ENCODE measurements at places on chromosomes 7 and 10.
A peak's percentile ranks its signal among the peaks of the same experiment; 100 is the strongest.

DNA sequence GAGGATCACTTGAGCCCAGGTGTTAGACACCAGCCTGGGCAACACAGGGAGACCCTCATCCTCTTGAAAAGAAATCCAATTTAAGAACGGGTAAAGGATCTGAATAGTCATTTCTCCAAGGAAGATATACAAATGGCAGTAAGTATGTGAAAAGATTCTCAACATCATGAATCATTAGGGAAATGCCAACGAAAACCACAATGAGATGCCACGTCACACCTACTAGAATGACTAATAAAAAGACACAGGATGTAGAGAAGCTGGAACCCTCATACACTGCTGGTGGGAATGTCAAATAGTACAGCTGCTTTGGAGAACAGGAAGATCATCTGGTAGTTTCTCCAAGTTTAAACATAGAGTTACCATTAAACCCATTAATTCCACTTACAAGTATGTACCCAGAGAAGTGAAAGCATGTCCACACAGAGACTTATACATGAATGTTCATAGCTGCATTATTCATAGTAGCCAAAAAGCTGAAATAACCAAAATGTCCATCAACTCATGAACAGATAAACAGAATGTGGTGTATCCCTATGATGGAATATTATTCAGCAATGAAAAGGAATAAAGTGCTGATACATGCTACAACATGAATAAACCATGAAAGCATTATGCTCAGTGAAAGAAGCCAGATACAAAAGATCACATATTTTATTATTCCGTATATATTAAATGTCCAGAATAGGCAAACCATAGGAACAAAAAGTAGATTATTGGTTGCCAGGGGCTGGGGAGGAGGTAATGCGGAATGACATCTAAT lies 13.1 kb upstream of the ZMIZ2 start:
- H3K27ac ChIP-seq = no peak overlapping the region
- H3K27me3 ChIP-seq = peaks cover 4% of the 10 kb centered on the region
- no peak overlapping the region for H3K4me3 ChIP-seq
- no peaks in the 10 kb centered on the region for H3K36me3 ChIP-seq
- peak; percentile 96 for DNase-seq
- no peaks in the 10 kb centered on the region for H3K4me1 ChIP-seq

- H3K4me1 ChIP-seq = no peaks in the 10 kb centered on the region
- no peak overlapping the region for H3K4me3 ChIP-seq
- H3K27me3 ChIP-seq = no peaks in the 10 kb centered on the region
- DNase-seq = no peak
These were observed 25.3 kb downstream of the COL13A1 start for GRCh38 chr10:69826789-69827554.

DNA sequence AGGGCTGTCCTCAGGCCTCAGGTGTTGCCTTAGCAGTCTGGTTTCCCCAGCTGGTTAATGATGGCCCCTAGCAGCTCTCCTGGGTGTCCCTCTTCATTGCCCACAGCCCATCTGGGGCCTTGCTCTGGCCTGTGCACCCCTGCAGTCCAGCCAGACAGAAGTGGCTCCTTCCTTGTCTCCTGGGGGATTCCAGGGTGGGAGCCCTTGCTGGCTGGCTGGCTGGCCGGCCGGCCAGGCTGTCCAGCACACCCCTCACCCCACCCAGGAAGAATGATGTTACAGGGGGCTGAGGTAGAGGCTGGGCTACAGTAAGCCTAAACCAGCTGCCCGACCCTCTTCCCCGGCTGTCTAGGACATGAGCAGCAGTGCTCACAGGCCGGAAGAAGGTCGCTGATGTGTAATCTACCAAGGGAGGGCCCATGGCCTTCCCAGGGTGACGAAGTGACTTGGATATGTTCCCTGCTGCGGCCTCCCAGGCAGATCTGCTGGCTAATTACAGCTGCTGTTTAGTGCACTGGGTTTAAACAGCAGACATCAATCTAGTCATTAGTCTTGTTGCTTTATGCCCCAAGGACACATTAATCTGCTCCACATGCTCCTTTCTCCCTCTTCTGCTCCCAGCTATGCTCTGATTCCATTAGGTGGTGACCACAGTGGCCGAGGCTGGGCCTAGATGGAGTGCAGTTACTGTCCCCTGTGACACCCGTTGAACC lies 53.8 kb upstream of the LRRC4 start:
- no peak overlapping the region for H3K27ac ChIP-seq
- no peaks in the 10 kb centered on the region for H3K4me1 ChIP-seq
- no peak overlapping the region for H3K4me3 ChIP-seq

DNA sequence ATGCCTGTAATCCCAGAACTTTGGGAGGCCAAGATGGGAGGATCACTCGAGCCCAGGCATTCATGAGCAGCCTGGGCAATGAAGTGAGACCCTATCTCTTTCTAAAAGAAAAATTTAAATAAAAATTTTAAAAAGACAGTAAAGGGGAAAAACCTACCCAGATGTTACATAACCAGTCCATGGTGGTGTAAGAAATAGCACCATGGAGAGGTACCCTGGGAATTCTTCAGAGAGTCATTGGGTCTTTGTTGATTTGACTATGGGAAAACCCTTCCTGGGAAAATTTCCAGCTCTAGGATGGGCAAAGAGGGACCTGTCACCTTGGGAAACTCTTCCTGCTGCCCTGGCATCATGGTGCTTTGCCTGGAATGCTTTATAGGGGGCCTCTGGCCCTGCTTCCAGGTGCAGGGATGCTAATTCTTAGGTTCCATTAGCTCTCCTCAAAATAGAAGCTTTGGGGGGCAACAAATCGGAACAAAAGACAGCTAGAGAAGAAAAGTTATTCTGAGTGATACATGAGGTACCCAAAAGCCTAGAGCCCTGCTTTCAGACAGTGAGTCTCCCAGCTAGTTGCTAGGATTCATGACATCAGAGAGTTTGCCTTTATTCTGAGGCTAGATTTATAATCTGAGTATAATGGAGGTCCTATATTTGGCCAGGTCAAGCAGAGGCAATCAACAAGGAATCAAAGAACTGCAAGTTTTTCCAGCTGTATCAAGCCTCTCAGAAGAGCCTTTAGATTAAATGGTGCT lies 10.1 kb downstream of the CCDC136 start:
- DNase-seq = no peak
- no peaks in the 10 kb centered on the region for H3K36me3 ChIP-seq
- H3K4me1 ChIP-seq = no peaks in the 10 kb centered on the region

GRCh38 chr7:44748948-44749731 lies 493 bp downstream of the ZMIZ2 start:
- DNase-seq = peak; percentile 53
- no peaks in the 10 kb centered on the region for H3K27me3 ChIP-seq
- H3K27ac ChIP-seq = peak overlapping the region; percentile 92
- peak overlapping the region; percentile 95 for H3K4me3 ChIP-seq

DNA sequence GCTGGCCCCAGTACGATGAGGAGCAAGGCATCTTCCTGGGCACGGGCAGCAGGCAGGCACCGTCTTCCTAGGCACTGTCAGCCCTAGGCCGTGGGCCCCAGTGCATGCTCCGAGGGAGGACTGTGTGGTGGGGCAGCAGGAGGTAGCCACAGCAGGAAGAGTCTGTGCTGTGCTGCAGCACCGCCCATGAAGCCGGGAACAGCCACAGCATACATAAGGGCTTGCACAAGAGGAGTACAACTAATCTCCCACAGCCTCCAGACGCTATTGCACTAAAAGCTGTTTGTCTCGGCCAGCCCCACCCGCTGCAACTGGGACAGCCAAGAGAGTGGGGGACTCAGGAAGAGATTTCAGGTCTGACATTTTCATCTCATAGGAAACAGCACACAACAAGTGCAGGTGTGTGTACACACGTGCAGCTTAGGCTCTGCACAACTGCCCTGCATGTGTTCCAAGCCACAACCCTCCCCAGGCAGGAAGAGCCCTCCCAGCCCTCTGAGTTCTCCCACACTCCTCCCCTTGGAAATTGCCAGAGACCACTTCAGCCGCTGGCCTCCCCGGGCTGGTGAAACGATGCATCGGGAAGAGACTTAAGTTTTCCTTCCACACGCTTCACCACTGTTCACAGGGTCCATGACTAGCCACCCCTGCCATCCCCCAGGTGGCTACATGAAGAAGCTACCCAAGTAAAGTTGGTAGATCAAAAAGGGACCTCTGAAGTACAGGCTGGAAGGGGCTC lies 88.1 kb upstream of the DDC start:
- no peak overlapping the region for H3K4me3 ChIP-seq
- peaks cover 4% of the 10 kb centered on the region for H3K4me1 ChIP-seq
- H3K27ac ChIP-seq = no peak overlapping the region
- H3K36me3 ChIP-seq = no peaks in the 10 kb centered on the region
- no peaks in the 10 kb centered on the region for H3K27me3 ChIP-seq

DNA sequence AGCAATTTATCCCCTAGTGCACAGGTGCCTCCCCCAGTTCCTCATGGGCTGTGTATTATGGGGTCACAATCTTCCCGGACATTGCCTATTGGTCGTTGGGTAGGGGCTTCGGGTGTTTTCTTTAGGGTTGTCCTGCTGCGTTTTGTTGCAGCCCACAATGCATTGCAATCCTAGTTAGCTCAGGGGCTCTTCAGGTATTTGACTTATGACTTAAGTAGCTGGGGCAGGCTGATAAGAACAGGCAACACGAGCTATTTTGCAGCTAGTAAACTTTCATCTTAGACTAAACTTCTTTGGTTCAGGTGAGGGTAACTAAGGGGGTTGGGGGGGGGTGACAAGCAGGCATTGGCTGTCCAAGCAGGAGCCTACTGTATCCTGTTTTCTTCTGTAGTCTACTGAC lies 158.5 kb downstream of the TPST1 start:
- no peaks in the 10 kb centered on the region for H3K27me3 ChIP-seq
- H3K36me3 ChIP-seq = no peaks in the 10 kb centered on the region
- H3K27ac ChIP-seq = no peak overlapping the region
- peaks cover 5% of the 10 kb centered on the region for H3K4me1 ChIP-seq
- DNase-seq = no peak

DNA sequence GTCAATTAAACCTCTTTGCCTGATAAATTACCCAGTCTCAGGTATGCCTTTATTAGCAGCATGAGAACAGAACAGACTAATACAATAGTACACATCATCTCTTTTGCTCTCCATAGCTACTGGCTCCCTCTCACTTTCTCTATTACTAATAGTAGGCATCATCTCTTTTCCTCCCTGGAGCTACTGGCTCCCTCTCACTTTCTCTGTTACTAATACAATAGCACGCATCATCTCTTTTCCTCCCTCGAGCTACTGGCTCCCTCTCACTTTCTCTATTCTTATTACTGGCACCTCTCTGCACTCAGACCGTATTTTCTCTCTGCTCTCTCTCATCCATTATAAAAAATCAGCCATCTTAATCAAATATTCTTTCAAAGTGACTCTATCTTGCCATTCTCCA lies 37.1 kb downstream of the SLC25A13 start:
- no peaks in the 10 kb centered on the region for H3K27me3 ChIP-seq
- no peaks in the 10 kb centered on the region for H3K4me1 ChIP-seq
- no peak overlapping the region for H3K4me3 ChIP-seq
- peaks cover 2% of the 10 kb centered on the region for H3K36me3 ChIP-seq
- DNase-seq = no peak
- H3K27ac ChIP-seq = no peak overlapping the region

GRCh38 chr10:66882271-66882670 lies 43.6 kb upstream of the LRRTM3 start:
- H3K36me3 ChIP-seq = no peaks in the 10 kb centered on the region
- no peaks in the 10 kb centered on the region for H3K27me3 ChIP-seq

- no peak overlapping the region for H3K4me3 ChIP-seq
- no peaks in the 10 kb centered on the region for H3K4me1 ChIP-seq
- no peaks in the 10 kb centered on the region for H3K36me3 ChIP-seq
- no peak for DNase-seq
- H3K27me3 ChIP-seq = no peaks in the 10 kb centered on the region
These were observed 444.3 kb downstream of the IPMK start for GRCh38 chr10:57823398-57823797.

DNA sequence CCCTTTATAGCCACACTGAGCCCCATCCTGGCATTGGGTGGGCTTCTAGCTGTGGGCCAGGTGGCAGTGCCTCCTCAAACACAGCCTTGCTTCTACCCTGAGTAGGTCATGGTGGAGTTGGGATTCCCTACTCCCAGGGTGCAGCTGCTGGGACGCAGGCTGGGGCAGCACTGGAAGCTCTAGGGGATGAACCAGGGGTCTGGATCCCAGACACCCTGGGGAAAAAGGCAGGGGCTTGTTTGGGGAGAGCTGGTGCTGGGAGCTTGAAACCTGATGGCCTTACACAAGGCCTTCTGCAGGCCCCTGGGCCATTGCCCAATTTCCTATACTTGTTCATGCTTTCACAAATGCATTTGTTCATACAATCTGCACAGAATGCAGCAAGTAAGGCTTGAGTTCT lies 103.7 kb upstream of the CTBP2 start:
- no peaks in the 10 kb centered on the region for H3K27me3 ChIP-seq
- peaks cover 14% of the 10 kb centered on the region for H3K4me1 ChIP-seq
- DNase-seq = peak; percentile 32
- no peak overlapping the region for H3K27ac ChIP-seq

- H3K4me3 ChIP-seq = no peak overlapping the region
- no peak for DNase-seq
These were observed 23.2 kb downstream of the SLC35G1 start for GRCh38 chr10:93917064-93917391.

Measured in trophoblast cell (in vitro differentiated cells and primary cell).